ENCODE measurements at places on chromosomes 12 and 14.

- no peak for DNase-seq
These were observed 26.9 kb downstream of the TCP11L2 start for GRCh38 chr12:106329231-106329982.

DNA sequence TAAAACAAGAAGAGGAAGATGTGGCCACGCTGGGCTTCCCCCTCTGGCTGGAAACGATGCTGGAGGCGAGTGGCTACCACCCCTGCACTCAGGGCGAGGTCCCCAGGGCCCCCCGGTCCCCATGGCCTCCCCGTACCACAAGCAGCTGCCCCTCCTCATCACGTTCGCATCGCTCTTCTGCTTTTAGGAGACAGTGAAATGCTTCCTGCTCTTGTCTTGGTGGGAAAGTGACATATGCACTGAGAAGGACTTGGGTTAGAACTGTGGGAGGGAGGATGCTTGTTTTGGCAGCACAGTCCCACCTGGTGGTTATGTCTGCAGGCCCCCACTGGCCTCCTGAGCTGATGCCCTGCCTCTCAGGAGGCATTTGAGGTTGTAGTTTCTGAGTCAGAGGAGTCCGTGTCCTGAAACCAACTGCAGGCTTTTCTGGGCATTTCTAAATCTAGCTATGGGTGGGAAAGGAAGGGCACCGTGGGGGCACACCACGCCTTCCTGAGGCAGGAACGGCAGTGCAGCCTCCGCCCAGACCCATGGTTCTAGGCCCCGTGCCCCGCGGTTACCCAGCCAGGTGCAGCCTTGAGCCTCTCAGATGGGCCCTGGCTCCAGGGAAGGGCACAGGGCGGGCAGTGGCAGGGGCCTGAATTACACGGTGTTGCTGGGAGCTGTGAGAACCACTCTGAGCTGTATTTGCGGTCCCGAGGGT lies 139.3 kb downstream of the ADGRD1 start:
- DNase-seq = no peak

- DNase-seq = no peak
These were observed 30.7 kb downstream of the TMEM229B start for GRCh38 chr14:67457782-67458181.

- DNase-seq = peak; percentile 48
These were observed 238.5 kb downstream of the CACNA1C start for GRCh38 chr12:2291182-2291832.

GRCh38 chr12:80469681-80470080 lies 25.6 kb downstream of the PTPRQ start:
- no peak for DNase-seq

DNA sequence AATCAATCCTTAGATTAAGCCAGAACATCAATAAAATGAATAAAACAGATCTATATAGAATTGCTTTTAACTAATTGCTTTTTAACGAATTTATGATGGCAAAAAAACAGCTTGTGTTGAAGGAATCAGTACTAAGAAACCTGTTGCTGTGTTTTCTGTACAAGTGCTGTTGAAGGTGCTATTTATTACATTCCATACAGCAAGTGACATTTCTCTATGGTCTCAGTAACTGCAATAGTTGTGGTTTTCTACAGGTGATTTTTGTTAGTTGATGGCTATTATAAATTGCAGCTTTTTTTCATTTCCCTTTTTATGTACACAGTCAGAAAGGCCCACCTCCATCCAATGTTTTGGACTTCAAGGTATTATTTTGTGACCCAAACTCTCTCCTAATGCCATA lies 56.6 kb downstream of the SLC2A13 start:
- DNase-seq = no peak
